ENCODE measurements at places on chromosomes 6 and 20.

- DNase-seq, result no peak
Observed at GRCh38 chr6:170360476-170360875, 53.9 kb downstream of the FAM120B start.

DNA sequence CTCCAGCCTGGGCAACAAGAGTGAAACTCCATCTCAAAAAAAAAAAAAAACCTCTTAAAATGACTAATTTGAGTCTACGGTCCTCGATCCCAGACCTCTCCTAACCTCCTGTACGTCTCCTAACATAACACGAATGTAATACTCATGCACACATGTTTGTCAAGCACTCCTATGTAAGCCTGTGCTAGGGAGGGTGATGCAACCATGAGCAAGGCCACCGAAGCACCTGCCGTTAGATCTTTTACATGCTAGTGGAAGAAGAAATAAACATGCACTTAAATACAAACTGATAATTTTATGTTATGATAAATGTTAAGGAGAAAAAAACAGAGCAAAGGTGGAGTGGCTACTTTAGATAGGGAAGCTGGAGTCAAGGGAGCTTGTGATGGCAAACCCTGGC, 72.3 kb upstream of the BEND3 start:
- DNase-seq, result no peak

DNA sequence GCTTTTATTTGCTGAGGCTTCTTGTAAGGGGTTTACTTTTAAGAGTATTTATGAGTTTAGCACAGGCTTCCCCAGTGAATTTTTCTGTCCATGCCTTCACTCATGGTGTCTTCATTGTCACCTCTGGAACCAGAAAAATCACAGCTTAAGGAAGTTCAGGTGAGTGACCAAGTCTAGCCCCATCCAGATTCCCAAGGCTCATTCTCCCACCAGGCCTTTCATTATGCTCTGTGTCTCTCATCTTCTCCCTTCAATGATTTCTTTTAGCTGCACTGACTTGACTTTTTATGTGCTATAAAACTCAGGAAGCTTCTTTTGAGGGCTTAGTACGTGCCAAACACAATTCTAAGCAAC, 64.9 kb upstream of the NEDD9 start:
- DNase-seq, result no peak

DNA sequence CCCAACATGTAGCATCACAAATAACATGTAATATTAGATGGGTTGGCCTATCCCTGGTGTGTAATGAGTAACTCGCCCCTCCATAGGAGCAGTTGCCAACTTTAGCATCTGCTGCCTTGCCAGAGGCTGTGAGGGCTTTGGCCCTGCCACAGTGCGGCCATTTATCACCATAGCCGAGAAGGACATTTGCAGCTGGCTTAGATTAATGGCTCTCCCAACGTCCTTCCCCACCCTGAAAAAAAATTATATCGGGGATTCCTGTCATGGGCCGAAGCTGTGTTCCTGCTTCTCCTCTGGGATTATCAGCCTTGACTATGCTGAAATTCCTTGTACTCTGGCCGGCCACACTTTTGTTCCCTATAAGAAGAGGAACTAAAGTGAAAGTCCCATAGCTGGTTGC, 7.6 kb upstream of the ADIG start:
- no peak for DNase-seq

- no peak for DNase-seq
Observed at GRCh38 chr20:44083220-44083933, 103.6 kb downstream of the JPH2 start.

- DNase-seq, result peak; percentile 31
Observed at GRCh38 chr6:70107852-70108629, 194.8 kb downstream of the COL9A1 start.

DNA sequence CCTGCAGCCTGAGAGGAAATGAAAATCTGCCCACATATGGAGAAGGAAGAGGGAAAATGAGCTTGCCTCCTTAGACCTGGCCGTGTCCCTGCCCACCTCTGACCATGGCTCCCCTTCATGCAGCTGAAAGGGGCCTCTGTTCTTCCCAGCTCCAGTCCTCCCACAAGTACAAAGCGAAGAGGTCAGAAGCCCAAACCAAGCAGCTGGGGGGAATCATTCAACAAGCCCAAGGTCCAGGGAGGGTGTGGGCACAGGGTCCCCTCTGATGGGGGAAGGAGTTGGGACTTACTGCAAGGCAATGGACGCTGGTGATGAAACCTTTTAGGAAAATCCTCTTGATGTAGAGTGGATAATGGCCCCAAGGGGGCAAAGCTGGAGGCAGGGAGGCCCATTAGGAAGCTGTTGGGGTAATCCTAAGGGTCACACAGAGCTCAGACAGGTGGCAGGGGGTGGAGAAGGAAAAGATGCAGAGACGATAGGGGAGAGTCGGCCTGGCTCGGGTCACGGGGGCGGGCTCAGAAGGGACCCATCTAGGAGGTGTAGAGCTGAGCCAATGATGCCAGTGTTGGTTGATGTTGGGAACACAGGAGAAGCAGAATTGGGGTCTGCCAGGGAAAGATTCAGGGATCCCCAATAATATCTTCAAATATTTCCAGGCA, 16.1 kb upstream of the GRM4 start:
- DNase-seq, result no peak

DNA sequence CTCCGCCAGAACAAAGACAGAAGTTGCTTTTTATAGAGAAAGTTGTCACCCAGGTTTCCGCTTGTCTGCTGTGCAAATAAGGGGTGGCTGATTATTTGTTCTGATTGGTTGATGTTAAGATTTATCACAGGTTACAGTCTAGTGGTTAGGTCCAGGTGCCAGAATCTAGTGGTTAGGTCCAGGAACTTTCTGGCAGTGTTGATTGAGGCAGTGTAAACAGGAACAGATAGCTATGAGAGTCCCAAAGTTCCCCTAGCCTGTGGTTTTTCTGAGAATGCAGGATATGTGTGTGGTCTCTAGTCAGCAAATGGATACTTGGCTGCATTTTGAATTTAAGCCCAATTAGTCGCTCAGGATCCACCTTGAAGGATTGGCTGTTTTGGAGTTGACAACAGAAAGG, 148.0 kb downstream of the TMEM200A start:
- DNase-seq, result peak; percentile 98

GRCh38 chr20:52684176-52684575, 288.0 kb upstream of the TSHZ2 start:
- no peak for DNase-seq

- no peak for DNase-seq
Observed at GRCh38 chr6:158337332-158337731, 25.1 kb downstream of the TULP4 start.

DNA sequence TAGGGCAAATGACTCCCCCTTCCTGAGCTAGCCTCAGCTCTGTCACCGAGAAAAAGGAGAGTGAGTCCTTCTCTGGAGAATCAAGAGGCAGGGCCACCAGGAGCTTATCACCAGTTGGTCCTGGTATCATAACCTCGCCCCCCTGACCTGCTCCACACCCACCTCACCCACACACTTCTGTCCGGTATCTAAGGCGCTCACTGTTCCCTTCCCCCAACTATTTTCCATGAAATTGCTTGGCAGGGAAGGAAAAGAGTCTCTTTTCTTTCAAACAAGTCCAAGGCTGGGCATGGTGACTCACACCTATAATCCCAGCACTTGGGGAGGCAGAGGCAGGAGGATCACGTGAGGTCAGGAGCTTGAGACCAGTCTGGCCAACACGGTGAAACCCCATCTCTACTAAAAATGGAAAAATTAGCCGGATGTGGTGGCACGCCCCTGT, 77.6 kb downstream of the ZMYND8 start:
- no peak for DNase-seq

DNA sequence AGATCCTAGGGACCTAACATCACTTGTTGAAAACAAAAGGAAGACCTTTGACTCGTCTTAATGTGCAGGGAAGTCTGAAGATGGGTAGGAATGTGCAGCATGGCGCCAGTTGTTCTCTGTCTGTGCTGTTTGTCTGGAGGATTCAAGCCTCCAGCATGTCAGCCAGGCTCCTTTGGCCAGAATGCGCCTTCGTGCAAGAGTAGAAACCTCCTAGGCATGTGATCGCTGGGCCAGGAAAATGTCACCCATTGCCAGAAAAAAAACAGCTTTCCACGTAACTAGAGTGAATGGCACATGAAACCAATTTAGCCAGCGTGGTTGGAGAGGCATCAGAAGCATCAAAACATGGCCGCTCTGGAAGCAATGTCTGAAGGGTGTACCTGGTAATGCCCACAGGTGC, 132.7 kb downstream of the EDN1 start:
- DNase-seq, result no peak

- no peak for DNase-seq
Observed at GRCh38 chr20:59145924-59146779, 17.5 kb upstream of the ZNF831 start.

- DNase-seq, result no peak
Observed at GRCh38 chr6:111743862-111744692, 129.2 kb downstream of the FYN start.

DNA sequence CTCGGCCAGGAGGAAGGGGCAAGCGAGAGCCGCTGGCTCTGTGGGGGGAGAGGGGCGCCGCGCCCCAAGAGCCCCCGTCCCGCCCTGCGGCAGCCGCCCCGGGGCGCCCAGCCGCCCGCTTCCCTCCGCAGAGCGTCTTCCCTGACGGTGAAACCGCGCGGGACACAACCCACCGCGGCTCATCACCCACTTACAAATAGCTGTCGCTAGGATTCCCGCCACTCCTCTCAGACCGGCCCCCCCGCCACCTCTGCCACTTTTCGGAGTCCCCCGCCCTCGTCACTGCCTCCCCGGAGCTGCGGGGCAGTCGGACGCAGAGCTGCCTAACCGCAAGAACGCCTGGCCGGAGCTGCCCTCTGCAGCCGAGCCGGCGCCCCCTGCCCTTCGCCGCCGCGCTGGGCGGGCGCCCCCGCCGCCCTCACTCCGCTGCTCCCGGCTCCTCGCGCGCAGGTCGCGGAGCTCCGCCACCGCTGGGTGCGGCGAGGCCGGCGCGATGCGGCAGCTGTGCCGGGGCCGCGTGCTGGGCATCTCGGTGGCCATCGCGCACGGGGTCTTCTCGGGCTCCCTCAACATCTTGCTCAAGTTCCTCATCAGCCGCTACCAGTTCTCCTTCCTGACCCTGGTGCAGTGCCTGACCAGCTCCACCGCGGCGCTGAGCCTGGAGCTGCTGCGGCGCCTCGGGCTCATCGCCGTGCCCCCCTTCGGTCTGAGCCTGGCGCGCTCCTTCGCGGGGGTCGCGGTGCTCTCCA, at the start of gene SLC35D3:
SLC35D3 (plus strand) TSS at position 366 of the 749 bp plus-strand sequence; CDS start at position 494, 128 bp downstream.
- peak; percentile 49 for DNase-seq

- DNase-seq, result no peak
Observed at GRCh38 chr6:169999367-169999766, 247.9 kb downstream of the ERMARD start.

GRCh38 chr20:3590164-3590563, 73.0 kb downstream of the GFRA4 start:
- no peak for DNase-seq

DNA sequence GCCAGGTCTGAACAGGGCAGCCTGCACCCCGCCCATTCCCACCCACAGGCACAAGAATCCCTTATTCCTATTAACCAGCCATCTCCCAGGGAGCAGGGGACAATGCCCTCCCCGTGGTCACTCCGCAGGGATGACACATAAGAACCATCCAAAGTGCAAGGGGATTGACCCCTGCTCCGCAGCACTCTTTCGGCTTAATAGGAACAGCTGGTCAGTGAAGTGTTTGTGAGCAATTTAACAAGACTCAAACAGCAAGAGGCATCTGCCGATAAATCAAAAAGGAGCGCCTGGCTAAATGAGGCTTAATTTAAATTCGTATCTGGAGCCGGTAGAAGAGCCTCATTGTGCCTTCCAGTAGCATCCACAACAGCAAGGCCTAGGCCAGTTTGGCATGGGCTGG, 389.4 kb downstream of the RNGTT start:
- no peak for DNase-seq

GRCh38 chr6:19983374-19983773, 146.2 kb downstream of the ID4 start:
- DNase-seq, result no peak

GRCh38 chr6:53151676-53152075, 3.0 kb upstream of the GCM1 start:
- DNase-seq, result peak; percentile 36

DNA sequence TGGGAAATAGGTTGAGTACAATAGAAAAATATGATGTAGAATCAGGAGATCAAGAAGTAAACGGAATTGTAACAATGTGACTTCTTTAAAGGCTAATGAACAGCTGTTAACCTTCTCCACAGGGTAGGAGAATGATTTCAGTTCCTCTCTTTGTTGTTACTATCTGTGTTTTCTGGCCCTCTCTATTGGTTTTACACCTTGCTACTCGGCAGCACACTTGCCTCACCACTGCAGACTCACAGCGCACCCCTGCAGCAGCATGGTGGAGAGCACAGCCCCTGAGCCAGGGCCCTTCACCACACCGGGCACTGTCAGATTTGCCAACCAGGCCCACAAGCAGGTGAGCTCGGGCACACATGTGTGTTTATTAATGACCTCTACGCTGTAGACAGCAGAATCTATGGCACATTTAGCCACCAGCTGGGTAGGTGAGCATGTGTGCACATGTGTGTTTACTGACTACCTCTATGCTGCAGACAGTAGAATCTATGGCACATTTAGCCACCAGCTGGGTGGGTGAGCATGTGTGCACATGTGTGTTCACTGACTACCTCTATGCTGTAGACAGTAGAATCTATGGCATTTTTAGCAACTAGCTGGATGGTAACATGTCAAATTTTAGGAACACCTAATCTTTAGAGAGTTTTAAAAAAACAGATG, 16.8 kb downstream of the SFT2D1 start:
- DNase-seq, result no peak

DNA sequence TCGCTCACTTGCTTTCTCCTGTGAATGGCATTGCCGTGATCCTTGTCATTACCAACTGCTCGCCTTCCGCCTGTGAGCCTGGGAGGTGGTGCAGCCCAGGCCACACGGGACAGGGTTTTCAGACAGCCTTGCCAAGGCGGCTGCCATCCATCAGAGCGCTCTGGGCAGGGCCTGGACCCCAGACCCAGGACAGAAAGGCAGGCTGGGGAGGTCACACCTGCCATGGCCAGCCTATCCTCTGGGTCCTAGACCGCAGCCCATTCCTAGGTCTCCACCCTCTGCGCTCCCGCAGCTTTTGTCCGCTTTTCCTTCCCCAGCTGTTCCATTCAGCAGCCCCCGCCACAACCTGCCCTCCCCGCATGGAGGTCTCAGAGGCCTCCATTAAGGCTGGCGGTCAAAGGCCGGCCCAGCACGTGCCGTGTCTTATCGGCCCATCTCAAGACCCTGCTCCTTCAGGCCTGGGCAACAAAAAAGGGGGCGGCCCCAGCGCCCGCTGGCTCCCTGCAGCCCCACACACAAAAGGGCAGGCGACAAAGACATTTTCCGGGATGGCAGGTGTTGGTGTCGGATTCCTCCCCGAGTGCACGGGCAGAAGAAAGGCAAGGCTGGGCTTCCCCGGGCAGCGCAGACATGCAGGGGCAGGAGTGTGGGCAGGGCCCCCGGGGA, 28.1 kb downstream of the INSM1 start:
- no peak for DNase-seq

GRCh38 chr20:52722926-52723688, 249.1 kb upstream of the TSHZ2 start:
- no peak for DNase-seq

DNA sequence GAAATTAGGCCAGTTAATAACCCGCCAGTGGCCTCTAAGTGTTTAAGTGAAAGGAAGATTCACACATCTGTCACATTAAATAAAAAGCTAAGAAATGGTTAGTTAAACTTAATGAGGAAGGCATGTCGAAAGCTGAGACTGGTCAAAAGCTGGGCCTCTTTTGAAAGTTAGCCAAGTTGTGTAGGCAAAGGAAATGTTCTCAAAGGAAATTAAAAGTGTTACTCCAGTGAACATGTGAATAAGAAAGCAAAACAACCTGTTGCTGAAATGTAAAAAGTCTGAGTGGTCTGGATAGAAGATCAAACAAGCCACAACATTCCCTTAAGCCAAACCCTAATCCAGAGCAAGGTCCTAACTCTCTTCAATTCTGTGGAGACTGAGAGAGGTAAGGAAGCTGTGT, 10.9 kb upstream of the MTRF1L start:
- no peak for DNase-seq
